A549 treated with Hydrocortisone at 1 μM for 4 hours (cell line): ENCODE measurements at places on chromosomes 3 and 15. TPM values are rescaled to one million over a fixed set of nuclear protein-coding genes. Genes with fewer than 3 reads are reported as not detected.

XIRP1 gene
- 0.10 to 0.16 TPM (median 0.14 TPM) in 5 replicates for total RNA-seq

GOLGA8J gene
- 0.16 TPM in 1 of 5 replicates, not detected in the others for total RNA-seq

HAPLN3 gene
- 25.4 to 27.6 TPM (median 26.2 TPM) in 5 replicates for total RNA-seq

CHRNA7 gene
- 3.4 to 5.2 TPM (median 3.8 TPM) in 5 replicates for total RNA-seq

CCRL2 gene
- total RNA-seq = 0.07 to 0.10 TPM (median 0.09 TPM) in 3 of 5 replicates, not detected in the others

NPAP1 gene
- total RNA-seq = not detected in 5 replicates

GOLGA6A gene
- total RNA-seq = 0.03 to 0.13 TPM (median 0.12 TPM) in 4 of 5 replicates, not detected in the other

AGTR1 gene
- total RNA-seq = 0.32 to 0.77 TPM (median 0.59 TPM) in 5 replicates

GUCA1C gene
- total RNA-seq = not detected in 5 replicates
